ENCODE measurements at places on chromosomes 1 and 21.

DNA sequence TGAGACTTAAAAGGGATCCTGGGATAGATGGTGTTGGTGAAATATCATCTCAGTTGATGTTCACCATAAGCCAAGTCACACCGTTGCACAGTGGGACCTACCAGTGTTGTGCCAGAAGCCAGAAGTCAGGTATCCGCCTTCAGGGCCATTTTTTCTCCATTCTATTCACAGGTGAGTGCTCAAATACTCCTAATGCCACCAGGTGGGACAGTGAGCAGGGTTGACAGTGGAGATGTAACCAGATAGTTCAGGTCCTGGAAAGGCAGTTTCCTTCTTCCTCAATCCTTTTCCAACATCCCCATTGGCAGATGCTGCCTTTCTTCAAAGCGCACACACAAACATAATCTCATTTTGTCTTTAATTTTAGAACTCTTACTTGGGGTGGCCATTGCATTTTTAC is 11.6 kb downstream of the CD160 start:
- DNase-seq = no peak

- peak; percentile 54 for DNase-seq
Observed at GRCh38 chr1:169363046-169363730, 4.4 kb downstream of the NME7 start.

DNA sequence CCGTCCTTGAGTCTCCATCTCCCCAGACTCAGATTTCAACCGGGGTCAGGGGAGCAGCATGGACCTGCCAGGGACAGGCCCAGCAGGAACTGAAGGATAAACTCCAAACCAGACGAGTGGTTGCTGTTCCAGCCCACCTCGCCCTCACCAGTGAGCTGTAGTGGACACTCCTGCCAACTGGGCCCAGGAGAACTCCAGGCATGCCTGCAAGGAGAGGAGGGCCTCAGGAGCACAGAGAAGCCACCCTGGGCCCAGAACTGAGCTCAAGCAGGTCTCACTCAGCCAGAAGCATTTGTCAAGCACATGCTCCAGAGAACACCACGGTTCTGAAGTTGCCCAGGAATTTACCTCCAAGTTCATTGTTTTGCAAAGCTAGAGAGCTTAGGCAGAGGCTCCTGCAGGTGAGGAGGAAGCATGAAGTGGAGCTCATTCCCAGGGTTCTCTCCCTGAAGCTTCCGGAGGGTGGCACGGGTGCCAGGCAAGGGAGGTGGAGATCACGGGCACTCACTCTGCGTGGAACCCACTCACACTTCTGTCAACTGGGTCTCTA is 61.0 kb downstream of the MATN1 start:
- no peak for DNase-seq

- DNase-seq = no peak
Observed at GRCh38 chr1:94907136-94907535, 19.8 kb downstream of the CNN3 start.

GRCh38 chr1:56710646-56711045 is 65.5 kb downstream of the PRKAA2 start:
- DNase-seq = no peak

Data from activated naive CD8-positive, alpha-beta T cell treated with anti-CD3 and anti-CD28 coated beads for 36 hours (primary cell).